ENCODE measurements at places on chromosomes 4 and X.

GRCh38 chrX:12955882-12956703 is 18.8 kb upstream of the TMSB4X start:
- DNase-seq: peak; percentile 30

DNA sequence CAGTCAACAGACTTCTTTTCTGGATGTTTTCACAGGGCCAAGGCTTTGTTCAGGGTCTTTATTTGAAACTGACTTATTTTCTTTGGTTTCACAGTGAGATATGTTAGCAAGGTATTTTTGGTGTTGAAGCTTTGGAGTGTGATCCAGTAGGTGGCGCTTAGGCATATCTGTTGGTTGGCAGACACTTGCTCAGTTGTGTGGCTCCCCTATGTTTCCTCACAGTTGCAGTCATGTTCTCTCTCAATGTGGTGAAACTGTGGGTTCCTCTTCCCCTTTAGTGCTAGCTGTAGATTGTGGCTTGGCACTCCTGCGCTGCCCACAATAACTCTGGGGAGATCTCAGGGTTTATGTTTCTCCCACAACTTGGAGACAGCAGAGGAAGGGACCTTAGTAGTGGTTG is 460.8 kb downstream of the SLITRK2 start:
- peak; percentile 0 for DNase-seq

DNA sequence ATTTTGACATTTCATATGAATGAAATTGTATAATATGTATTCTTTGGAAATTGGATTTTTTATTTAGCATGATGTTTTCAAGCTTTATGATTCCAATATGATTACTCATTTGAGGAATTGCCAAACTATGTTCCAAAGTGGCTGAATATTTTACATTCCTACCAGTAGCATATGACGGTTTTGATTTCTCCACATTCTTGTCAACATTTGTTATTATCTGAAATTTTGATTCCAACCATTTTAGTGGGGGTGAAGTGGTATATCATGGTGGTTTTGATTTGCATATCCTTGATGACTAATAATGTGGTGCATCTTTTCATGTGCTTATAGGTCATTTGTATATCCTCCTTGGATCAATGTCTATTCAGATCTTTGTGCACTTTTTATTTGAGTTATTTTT is 2.6 kb upstream of the BEX1 start:
- no peak for DNase-seq

DNA sequence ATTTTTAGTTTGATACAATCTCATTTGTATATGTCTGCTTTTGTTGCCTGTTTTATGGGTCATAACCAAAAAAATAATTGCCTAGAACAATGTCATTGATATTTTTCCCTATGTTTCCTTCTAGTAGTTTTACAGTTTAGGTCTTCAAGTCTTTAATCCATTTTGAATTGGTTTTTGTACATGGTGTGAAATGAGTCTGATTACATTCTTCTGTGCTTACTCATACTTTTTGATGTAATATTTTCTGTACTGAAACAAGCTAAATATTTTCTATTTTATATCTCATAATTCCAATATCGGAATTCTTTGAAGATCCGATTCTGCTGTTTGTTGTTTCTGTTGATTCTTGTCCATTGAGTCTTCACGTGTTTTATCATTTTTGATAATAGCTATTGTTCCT is 10.6 kb downstream of the TMEM156 start:
- DNase-seq: no peak

DNA sequence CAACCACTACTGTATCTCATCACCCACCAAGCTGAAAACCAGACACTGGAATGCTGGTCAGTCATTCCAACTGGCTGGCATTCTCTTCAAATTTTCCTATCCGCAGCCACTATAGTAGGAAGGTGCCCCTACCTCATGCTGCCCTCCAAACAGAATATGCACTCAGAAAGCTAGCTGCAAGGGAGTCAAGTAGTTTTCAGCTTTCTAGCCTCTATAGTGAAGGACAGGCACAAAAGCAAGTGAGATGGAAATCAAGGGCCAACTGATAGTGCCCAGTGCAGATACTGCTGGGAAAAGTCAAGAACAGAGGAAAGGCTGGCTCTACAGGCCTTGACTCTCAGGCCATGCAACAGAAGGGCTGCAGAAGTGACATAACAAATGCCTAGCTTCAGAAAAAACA is 47.2 kb downstream of the BCOR start:
- DNase-seq: no peak

- peak; percentile 86 for DNase-seq
Measured at GRCh38 chr4:165378745-165379677, at the start of gene CPE. CPE (plus strand) TSS chr4:165379008; CDS start chr4:165379222, 214 bp downstream.

DNA sequence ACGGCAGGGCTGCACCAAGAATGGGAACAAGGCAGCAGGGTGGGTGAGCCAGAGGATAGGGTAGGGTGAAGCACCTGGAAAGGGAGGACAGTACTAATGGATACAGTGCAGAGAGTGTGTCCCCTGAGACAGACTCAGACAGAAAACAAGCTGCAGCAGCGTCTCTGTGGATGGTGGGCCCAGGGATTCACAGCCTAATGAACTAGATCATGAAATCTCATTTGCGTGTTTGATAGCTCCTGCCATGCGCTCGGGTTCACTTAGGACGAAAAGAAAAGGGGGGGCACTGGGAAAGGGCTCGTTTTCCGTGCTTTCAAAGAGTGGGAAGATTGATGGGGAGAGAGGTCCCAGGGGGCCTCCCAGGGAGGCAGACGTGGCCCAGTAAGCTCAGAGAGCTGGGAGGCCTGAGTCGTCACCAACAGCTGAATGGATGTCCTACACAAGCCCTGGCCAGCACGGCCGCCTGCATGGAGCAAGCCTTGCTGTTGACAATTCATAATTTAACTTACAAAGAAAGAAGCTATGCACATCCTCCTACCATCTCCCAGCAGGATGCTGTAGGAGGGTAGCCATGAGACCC is 446.9 kb downstream of the BCOR start:
- DNase-seq: no peak

GRCh38 chr4:3471886-3472285 is 8.8 kb downstream of the DOK7 start:
- no peak for DNase-seq

- DNase-seq: no peak
Measured at GRCh38 chrX:134604701-134605311, 53.5 kb downstream of the PLAC1 start.

- DNase-seq: no peak
Measured at GRCh38 chrX:2185341-2186082, 315.3 kb downstream of the DHRSX start.

DNA sequence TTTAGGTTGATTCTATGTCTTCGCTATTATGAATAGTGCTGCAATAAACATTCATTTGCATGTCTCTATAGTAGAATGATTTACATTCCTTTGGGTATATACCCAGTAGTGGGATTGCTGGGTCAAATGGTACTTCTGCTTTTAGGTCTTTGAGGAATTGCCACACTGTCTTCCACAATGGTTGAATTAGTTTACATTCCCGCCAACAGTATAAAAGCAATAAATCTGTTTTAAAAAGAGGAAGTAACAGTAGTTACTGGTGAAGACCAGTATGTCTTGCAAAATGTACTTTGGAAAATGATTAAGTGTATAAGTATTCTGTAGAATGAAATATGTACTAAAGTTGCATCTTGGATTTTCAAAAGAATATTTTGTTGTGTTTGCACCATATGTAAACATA is 77.3 kb downstream of the SHROOM4 start:
- no peak for DNase-seq

DNA sequence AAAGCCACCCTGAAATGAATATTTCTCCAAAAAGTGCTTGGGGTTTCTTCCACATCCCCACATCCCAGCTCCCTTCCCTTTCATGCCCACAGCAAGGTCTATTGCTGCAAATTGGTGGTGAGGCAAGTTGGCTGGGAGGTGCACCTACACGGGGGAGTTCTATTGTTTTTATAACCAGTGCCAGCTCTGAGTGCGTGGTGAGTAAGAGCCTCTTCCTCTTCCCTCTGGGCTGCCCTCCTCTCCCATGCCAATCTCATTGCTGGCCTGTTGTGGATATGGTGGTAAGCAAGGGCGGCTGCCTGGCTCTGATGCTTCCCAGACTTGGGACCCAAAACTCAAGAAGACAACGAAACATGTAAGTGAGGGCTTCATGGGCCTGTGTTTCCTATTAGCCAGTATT is 204.3 kb downstream of the SHROOM3 start:
- no peak for DNase-seq

All from midbrain (tissue), 1 donor.